Stimulated activated CD4-positive, alpha-beta T cell treated with anti-CD3 and anti-CD28 coated beads, Interleukin-12 subunit alpha, Interleukin-12 subunit beta, amount 100 ng/mL, for 24 hours (primary cell): ENCODE measurements at places on chromosomes 6 and 20.

GRCh38 chr6:45586216-45587171 lies 208.8 kb upstream of the SUPT3H start:
- no peak for DNase-seq

DNA sequence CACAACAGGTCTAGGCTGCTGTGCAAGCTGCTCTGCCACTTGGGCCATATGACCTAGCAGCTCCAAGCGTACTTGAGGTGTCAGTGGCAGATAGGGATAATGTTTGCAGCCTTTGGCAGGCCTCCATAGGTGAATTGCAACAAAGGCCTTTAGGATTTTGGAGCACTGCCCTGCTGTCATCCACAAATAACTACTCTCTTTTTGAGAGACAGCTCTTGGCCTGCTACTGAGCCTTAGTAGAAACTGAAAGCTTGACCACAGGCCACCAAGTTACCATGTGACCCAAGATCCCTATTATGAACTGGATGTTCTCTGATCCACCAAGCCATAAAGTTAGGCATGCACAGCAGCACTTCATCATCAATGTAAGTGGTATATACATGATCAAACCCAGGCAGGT lies 29.9 kb downstream of the FBXO30 start:
- DNase-seq, result no peak

DNA sequence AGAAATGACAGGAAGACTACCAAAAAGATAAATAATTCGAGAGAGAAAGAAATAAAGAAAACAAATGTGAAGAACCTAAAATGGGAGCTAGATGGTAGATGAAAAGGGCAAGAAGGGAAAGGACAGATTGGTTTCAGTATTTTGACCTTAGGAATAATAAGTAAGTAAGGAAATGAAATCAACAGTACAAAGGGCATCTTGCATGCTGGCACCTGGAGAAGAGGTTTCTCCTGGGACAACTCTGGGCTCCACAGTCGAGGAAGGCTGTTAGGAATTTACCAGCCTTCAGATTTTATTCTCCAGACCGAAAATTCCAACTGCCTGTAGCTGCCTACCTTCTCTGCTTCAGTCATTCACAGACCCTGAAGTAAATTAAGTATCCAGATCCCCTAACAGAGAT lies 80.5 kb downstream of the SMLR1 start:
- no peak for DNase-seq

- DNase-seq, result no peak
These were observed 6.0 kb downstream of the PARD6B start for GRCh38 chr20:50737352-50737751.

DNA sequence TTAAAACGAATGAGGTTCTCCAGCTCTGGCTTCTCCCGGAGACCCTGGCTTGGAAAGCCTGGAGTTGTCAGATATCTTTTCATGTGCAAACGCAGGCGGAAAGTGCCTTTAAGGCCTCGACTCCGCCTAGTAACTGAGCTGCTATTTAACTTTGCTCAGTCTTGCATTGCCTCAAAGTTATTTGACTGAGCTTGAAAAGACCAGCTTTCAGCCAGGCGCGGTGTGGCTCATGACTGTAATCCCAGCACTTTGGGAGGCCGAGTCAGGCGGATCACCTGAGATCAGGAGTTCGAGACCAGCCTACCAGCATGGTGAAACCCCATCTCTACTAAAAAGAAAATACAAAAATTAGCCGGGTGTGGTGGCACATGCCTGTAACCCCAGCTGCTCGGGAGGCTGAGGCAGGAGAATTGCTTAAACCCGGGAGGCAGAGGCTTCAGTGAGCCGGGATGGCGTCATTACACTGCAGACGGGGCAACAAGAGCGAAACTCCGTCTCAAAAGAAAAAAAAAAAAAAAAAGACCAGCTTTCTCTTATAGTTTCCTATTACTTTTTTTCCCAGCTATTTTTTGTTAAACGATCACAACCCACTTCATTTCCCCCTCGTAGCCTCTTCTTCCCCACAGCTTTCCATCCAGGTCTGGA lies 1.9 kb downstream of the GCNT2 start:
- no peak for DNase-seq

GRCh38 chr20:31966991-31967655 lies 828 bp upstream of the XKR7 start:
- DNase-seq, result no peak

DNA sequence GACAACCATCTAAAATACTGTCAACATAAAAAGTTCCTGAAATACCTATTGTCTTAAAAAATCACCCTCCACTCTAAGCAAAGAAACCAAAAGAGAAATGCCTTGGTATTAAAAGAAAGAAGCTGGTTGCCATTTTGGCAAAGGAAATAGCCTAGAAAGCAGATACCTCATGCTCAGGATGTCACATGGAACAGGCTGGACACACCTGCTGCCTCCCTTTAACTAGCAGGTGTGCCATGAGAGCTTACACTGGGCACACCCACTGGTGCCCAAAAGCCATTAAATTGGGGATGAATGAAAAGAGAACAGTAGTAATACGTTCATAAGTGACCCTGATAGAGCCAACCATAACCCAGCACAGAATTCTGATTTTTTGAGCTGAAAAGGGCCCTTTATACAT lies 1.5 kb downstream of the SLC23A2 start:
- DNase-seq, result no peak

DNA sequence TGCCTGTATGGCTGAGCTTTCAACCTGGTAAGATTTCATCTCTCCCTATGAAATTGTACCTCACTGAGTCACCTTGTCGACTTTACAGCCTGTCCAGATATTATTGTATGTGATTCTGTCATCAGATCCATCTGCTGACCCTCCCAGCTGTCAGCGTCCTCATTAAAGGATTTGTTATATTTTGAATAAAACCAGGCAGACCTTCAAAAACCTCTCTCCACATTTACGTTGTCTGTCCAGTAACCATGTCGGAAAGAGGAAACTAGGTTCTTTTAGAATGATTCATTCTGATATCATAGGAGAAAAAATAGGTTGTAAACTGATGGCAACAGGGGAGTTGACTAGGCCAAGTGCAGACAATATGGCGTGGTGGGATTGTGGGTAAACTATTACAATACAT lies 38.5 kb downstream of the TSPYL4 start:
- no peak for DNase-seq

DNA sequence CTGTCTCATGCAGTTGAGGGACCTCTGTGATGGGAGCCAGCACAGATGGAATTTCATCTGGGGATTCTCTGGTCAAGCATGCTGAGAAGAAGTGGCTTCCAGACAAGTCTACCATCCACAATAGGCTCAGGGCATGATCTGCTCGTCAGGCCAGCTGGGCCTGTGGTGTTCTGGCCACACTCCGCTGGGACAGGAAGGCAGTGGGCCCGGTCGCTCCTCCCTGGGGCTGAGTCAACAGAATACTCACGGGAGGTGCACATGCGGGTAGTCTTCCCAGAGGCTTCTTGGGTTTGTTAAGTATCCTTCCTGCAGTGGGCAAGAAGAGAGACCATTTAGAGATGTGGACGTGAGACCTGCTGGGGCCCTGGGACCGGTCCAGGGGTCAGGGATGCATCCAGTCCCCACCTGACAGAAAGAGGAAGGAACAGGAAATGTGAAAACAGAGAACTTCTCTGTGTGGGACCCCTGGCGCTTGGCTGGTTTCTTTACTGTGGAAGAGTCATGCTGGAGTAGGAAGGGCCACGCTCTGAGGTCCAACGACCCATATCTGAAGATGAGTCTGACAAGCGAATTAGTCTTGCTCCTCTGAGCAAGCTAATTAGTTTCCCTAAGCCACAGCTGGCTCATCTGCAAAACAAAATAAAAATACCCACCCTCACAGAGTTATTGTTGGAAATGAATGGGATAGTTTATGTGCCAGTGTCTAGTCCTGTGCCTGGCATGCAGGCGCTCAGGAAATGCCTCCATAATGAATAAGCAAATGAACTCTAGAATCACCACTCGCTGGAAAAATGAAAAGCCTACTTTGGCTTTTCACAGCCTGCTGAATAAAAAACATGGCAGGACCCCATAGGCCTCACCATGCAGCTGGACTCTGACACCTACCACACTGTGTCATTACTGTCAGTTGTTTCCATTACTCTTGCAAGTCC lies 67.3 kb downstream of the TRAM2 start:
- no peak for DNase-seq

- no peak for DNase-seq
These were observed 135.4 kb downstream of the CDC5L start for GRCh38 chr6:44522871-44523270.

DNA sequence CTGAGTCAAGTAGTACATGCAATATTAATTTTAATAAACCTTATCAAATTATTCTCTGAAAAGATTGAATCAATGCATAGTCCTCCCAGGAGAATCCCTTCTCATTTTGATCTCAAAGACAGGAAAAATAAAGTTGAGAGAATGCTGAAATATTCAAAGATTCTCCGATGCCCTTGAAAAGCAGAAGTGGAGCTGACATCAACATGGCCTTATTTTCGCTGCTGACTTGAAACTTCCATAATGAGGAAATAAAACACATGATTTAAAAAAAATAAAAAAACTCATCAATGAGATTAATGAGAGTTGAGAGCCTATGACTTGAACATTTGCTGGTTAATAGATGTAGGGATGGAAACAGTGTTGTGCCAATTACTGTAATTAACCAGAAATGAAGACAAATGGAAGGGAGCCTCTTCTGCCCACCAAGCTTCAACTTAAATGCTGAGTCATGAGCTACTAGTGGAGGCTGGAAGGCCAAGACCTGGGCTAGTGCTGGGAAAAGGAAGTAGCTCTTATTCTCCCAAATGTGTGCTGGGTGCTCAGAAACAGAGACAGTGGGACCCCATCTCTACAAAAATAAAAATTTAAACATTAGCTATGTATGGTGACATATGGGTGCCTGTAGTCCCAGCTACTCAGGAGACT lies 139.9 kb downstream of the BFSP1 start:
- no peak for DNase-seq

- no peak for DNase-seq
These were observed 31.4 kb downstream of the DCBLD1 start for GRCh38 chr6:117513778-117514365.

- DNase-seq, result no peak
These were observed 647.9 kb upstream of the AGPAT4 start for GRCh38 chr6:161921602-161922395.

DNA sequence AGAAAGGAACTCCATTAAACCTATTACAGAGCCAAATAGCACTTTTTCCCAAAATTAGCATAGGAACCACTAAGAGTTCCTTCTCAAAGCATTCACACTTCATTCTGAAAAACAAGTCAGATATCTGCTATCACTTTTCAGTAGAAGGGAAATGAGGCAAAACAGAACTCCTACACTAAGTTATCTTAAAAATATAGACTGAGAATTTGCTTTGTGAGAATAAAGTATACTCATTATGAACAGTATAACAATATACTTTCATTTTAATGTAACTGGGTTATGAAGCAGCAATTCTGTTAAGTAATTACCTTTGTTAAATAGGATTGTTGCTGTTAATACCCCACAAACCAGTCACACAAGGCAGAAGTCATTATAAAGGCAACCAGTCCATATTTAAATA lies 8.7 kb downstream of the MTRF1L start:
- no peak for DNase-seq

DNA sequence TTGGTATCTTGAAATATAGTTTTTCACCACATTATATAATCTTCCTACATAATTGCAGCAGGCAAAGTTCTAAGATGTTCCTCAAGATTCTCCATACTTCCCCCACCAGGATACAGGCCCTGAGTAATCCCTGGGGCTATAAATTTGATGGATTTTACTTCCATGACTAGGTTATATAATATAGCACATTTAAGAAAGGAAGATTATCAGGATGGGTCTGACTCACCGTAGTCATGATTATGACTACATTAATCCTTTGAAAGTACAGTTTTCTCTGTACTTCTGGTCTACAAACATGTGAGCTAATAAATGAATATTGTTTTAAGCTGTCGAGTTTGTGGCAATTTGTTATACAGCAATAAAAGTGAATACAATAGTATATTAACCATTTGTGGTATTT lies 122.5 kb downstream of the MACROD2 start:
- DNase-seq, result no peak

DNA sequence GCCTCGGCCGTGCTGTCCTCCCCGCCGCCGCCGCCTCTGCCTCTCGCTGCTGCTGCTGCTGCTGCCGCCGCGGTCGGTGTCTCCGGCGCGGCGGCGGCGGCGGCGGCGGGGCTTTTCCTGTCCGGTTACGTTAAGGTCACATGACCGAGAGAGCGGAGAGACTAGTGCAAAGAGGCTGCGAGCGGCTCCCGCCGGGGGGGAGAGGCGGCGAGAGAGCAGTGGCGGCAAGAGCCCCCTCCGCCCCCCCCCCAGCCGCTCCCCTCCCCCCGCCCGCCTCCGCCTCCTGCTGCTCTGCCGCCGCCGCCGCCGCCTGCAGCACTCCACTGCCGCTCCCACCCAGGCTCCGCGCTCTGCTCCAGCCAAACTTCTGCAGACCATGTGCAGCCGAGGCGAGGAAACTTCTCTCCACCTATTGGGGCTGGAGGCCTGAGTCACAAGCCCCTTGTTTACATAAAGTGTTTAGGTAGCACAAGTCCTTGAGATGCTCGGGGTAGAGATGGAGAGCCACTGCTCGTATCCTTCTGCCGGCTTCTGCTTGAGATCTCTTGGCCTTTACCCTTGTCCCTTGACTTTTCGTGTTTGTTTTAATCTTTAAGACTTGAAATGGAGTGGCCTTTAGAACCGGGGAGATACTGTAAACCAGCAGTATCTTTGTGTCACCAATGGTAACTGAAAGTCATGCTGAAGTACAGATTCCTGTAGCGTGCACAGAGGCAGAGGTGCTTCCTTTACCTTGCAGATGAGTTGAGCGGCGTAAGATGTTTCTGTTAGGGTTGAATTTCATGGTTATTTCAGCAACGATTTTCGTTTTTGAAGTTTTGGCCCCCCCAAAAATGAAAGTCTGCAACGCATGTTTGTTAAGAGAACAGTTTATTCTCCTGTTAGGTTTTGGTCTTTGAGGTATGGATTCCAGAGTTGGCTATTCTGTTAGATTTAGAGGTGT lies at the start of gene ZBTB2:
ZBTB2 (minus strand) TSS at position 89 of the 943 bp plus-strand sequence. CDS start 17,922 bp downstream, outside the sequence.
- DNase-seq, result peak; percentile 43

DNA sequence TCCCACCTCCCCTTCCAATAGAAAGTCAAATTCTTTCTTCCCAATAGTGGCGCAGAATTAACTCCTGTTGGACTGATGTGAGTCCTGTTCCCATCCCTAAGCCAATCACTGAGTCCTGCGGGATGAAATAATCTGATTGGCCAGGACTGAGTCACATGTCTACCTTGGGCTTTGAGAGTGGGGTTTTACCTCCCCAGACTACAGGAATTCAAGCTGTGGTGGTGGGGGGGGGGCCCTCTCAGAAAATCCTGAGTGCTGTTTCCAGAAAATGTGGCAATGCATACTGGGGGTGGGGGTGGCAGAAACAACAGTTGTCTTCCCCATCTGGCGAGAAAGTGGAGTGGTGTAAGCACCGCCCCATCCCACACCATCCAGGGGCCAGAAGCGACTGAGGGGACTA lies 65.7 kb downstream of the CTCFL start:
- no peak for DNase-seq

- no peak for DNase-seq
These were observed 708 bp downstream of the WDR46 start for GRCh38 chr6:33288141-33288920.

GRCh38 chr6:119067091-119067490 lies 11.4 kb downstream of the FAM184A start:
- no peak for DNase-seq

GRCh38 chr20:60851826-60852704 lies 400.0 kb upstream of the CDH4 start:
- no peak for DNase-seq

- no peak for DNase-seq
These were observed 150.1 kb downstream of the DHX35 start for GRCh38 chr20:39112178-39112743.

- DNase-seq, result no peak
These were observed 349.2 kb downstream of the TPBG start for GRCh38 chr6:82712826-82713225.
